T-helper 17 cell (primary cell): ENCODE measurements at places on chromosomes 2 and 18. TPM values are rescaled to one million over a fixed set of nuclear protein-coding genes. Genes with fewer than 3 reads are reported as not detected.

The TSGA10 gene
- 8.3 TPM for total RNA-seq

The ANKRD30B gene
- not detected for total RNA-seq

The AGXT gene
- total RNA-seq, result not detected

The PROKR1 gene
- total RNA-seq, result not detected

The PPP1R1C gene
- not detected for total RNA-seq

The NMUR1 gene
- 0.35 TPM for total RNA-seq

The FTCDNL1 gene
- 1.8 TPM for total RNA-seq

DNA sequence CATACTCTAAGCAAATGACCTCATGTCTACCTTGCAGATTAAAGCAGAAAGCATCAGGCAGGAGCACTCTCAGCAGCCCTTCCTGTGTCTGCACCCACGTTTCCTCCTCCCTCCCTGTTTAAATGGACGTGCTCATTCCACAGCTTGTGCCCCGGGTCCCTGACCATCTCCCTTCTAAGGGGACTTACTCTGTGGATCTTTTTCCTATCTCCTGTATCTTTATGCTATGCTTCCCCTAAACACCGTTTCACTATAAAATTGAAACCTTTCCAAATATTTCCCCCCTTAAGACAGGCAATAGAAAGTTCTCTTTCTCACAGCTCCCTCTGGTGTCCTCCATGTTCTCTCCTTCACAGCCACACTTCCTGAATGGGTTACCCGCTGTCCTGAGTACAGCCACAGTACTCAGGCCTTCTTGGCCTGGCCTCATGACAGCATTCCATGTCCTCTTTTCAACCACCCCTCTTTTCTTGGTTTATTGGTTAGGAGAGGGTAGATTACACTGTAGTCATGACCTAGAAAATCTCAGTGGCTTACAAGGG lies 41.1 kb downstream of the TMEM185B start:
- no peaks in the 10 kb centered on the region for H3K27me3 ChIP-seq
- H3K36me3 ChIP-seq, result peaks cover 5% of the 10 kb centered on the region
- H3K27ac ChIP-seq, result peak overlapping the region; percentile 66
- no peak for DNase-seq

DNA sequence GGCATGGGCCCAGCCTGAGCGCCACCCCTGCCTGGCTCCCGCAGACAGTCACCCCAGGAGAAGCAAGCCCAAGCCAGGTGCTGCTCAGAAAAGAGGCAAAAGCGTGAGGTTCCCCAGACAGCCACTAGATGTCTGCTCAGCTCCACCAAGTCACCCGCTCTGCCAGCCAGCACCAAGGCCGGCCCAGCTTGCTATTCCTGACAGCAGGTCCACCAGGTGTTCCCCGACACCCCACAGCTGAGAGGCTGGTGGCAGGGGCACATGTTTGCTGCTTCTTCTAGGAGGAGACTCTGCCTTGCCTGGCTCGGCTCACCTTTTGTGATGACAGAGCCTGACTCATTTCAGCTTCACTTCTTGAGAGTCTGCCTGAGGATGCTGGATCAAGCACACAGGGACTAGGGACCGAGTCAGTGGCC lies 206.7 kb downstream of the MGAT5 start:
- H3K27ac ChIP-seq, result peak overlapping the region; percentile 29
- H3K36me3 ChIP-seq, result peaks cover 2% of the 10 kb centered on the region
- DNase-seq, result no peak
- H3K4me3 ChIP-seq, result no peak overlapping the region
- peaks cover 4% of the 10 kb centered on the region for H3K4me1 ChIP-seq

GRCh38 chr2:132627536-132627935 lies 42.5 kb downstream of the LYPD1 start:
- H3K4me1 ChIP-seq, result no peaks in the 10 kb centered on the region
- no peak overlapping the region for H3K4me3 ChIP-seq
- H3K36me3 ChIP-seq, result no peaks in the 10 kb centered on the region

- no peaks in the 10 kb centered on the region for H3K27me3 ChIP-seq
- peaks cover 59% of the 10 kb centered on the region for H3K4me1 ChIP-seq
Measured at GRCh38 chr2:196290136-196290535, 118.8 kb upstream of the STK17B start.

GRCh38 chr2:317501-318424 lies 29.9 kb upstream of the ALKAL2 start:
- H3K36me3 ChIP-seq, result no peaks in the 10 kb centered on the region
- peak overlapping the region; percentile 61 for H3K27ac ChIP-seq
- DNase-seq, result no peak

- H3K27ac ChIP-seq, result no peak within 1 kb of the TSS
- H3K36me3 ChIP-seq, result peaks cover 7% of the 10 kb centered on the region
- H3K27me3 ChIP-seq, result peaks cover 36% of the 10 kb centered on the region
- no peak for DNase-seq
Measured at GRCh38 chr2:106885971-106886915, at the start of gene ST6GAL2. ST6GAL2 (minus strand) TSS chr2:106886167; CDS start chr2:106843977, 42,190 bp downstream.

- no peak overlapping the region for H3K27ac ChIP-seq
- no peak for DNase-seq
Measured at GRCh38 chr2:223619486-223620129, 17.4 kb upstream of the SCG2 start.

GRCh38 chr2:227325839-227326195 lies 766 bp downstream of the MFF start:
- H3K4me1 ChIP-seq, result peaks cover 20% of the 10 kb centered on the region
- H3K27me3 ChIP-seq, result no peaks in the 10 kb centered on the region
- H3K36me3 ChIP-seq, result no peaks in the 10 kb centered on the region
- no peak for DNase-seq
- H3K27ac ChIP-seq, result peak overlapping the region; percentile 91
- peak overlapping the region; percentile 96 for H3K4me3 ChIP-seq

DNA sequence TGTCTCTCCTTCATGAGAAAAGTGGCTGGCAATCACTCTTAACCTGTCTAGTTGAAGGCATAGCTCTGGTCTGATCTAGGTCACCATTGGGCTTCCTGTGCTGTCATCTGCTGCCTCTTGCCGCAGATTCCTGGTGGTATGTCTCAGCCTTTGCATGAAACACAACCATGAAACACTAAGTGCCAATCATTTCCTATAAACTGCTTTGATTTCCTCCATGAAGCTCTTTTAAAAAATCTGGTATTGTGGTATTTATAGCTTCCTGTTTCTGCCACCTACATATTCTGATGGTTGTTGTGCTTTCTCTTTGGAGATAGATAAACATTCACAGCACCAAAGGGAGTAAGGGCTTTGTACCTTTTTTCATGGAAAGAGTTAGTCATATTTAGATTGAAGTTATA lies 120.0 kb upstream of the EPC2 start:
- no peaks in the 10 kb centered on the region for H3K27me3 ChIP-seq
- peaks cover 3% of the 10 kb centered on the region for H3K36me3 ChIP-seq
- H3K4me3 ChIP-seq, result peak overlapping the region; percentile 81
- DNase-seq, result no peak
- peak overlapping the region; percentile 98 for H3K27ac ChIP-seq
- peaks cover 75% of the 10 kb centered on the region for H3K4me1 ChIP-seq

- no peak overlapping the region for H3K4me3 ChIP-seq
- DNase-seq, result no peak
- H3K36me3 ChIP-seq, result no peaks in the 10 kb centered on the region
- H3K4me1 ChIP-seq, result no peaks in the 10 kb centered on the region
Measured at GRCh38 chr18:55833543-55833942, 245.6 kb upstream of the TCF4 start.

GRCh38 chr2:37906131-37906530 lies 19.0 kb upstream of the RMDN2 start:
- DNase-seq, result no peak
- no peaks in the 10 kb centered on the region for H3K4me1 ChIP-seq
- peaks cover 19% of the 10 kb centered on the region for H3K27me3 ChIP-seq
- peaks cover 5% of the 10 kb centered on the region for H3K36me3 ChIP-seq

DNA sequence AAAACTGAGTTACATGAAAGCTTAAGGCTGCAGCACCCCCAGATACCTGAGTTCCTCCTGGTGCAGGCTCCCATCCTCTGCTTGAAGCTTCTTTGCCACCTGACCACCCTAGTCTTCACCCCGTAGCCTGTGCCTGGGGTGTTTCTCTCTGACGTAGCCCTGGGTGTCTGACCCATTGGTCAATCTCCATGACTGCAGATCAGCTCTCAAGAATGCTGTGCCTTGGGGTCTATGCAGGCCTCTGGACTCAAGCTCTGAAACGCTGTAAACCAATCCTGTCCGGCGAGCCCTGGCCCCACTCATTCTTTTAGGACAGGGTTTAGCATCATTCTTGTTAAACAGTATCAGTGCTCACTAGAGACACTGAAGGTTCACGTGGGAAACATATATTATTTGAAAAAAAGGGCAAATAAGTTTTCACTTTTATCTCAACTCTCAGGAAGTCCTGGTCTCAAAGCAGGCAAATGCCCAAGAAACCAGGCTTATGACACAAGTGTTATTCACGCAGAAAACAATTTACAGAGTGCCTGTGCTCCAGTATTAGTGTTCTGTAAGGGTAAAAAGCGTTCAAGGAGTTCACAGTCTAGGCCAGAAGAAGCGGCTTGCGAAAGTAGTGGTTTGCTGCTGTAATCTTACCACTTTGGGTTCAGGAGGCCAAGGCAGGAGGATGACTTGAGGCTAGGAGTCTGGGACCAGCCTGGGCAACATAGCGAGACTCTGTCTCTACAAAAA lies 22.8 kb upstream of the PPP4R1 start:
- H3K4me1 ChIP-seq, result no peaks in the 10 kb centered on the region
- no peak for DNase-seq
- no peaks in the 10 kb centered on the region for H3K36me3 ChIP-seq
- H3K27ac ChIP-seq, result no peak overlapping the region

GRCh38 chr2:29583104-29583503 lies 338.3 kb downstream of the ALK start:
- H3K27me3 ChIP-seq, result peaks cover 29% of the 10 kb centered on the region
- no peak overlapping the region for H3K4me3 ChIP-seq
- H3K36me3 ChIP-seq, result no peaks in the 10 kb centered on the region
- no peak overlapping the region for H3K27ac ChIP-seq

DNA sequence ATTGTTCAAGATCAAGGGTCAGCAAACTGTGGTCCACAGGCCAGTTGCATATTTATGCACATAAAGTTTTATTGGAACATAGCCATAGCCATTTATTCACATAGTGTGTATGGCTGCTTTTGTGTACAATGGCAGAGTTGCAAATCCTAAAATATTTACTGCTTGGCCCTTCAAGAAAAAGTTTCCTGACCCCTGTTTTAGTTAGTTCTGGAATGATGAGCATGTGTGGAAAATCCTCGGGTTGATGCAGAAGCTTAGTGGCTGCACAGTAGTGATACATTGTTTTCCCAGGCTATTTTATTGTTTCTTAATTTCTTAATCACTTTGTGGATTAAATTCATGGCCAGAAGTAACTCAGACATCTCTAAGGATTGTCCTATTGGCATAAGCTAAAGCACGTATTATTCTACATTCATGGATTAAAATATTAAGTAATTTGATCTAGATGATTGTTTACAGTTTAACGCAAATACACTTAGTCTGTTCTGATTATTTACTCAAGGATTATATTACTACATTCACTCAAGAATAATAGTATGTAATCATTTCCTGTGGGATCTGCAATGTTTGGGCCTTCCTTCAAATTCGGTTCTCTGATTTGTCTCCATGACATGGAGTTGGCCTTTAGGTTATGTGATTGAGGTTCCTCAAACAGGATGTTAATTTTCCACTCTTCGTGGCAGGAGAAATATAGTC lies 165.5 kb downstream of the TMEM247 start:
- H3K4me3 ChIP-seq, result no peak overlapping the region
- no peak overlapping the region for H3K27ac ChIP-seq
- DNase-seq, result no peak
- H3K36me3 ChIP-seq, result peaks cover 3% of the 10 kb centered on the region

- peaks cover 8% of the 10 kb centered on the region for H3K36me3 ChIP-seq
- peaks cover 70% of the 10 kb centered on the region for H3K27me3 ChIP-seq
- no peak overlapping the region for H3K27ac ChIP-seq
- no peak overlapping the region for H3K4me3 ChIP-seq
Measured at GRCh38 chr2:197793456-197793855, 8.3 kb upstream of the BOLL start.

DNA sequence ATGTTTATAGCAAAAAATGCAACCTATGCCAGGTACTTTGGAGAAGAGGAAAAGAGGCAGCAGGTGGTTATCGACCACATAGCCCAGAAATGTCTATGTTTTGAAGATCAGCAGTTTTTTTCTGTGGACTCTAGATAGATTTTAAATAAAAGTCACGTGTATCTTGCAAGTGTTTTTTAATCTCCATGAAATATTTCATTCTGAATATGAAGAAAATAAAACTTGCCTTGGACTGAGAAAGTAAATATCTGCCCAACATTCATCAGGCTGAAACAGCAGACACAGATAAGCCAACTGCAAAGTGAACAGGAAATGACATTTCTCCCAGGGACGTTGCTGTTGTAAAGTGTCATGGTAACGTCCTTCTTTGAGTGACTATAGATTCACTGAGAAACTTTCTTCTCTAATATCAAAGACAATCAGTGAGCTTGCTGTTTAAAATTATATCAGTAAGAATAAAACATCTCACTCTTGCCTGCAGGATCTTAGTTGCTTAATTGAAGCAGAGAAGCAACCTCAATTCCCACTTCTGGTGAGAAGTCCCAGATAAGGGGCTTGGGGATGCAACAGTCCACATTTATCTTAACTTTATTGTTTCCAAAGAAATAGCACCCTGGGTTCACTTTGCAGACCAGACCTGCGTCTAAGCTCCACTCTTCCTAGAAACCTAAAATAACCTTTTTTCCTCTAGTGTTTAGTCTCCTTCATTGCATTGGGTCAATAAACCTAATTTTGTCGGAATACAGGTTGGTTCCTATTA lies 6.3 kb downstream of the MYOM1 start:
- DNase-seq, result no peak
- peaks cover 3% of the 10 kb centered on the region for H3K36me3 ChIP-seq
- no peak overlapping the region for H3K4me3 ChIP-seq
- peaks cover 12% of the 10 kb centered on the region for H3K4me1 ChIP-seq
- H3K27ac ChIP-seq, result peak overlapping the region; percentile 71
- H3K27me3 ChIP-seq, result no peaks in the 10 kb centered on the region

GRCh38 chr2:135504811-135505210 lies 26.2 kb downstream of the ZRANB3 start:
- H3K36me3 ChIP-seq, result no peaks in the 10 kb centered on the region
- H3K4me1 ChIP-seq, result no peaks in the 10 kb centered on the region
- no peak overlapping the region for H3K27ac ChIP-seq
- no peak overlapping the region for H3K4me3 ChIP-seq

DNA sequence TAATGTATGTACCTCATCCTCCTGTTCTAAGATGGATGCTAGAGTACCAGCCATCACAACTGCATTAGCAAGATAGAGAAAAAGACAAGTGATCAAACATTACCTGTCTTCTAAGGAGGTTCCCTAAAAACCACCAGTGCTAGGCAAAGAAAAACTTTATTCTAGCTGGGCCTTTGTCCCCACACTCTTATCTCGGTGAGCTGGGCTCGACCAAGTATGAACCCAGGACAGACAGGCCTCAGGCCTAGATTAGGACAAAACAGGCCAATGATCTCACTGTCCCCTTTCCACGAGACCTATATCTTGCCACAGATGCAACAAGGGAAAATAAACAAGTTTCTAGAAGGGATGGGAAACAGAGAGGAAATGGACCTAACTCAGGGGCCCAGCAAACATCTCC lies 127.6 kb upstream of the PKDCC start:
- no peak overlapping the region for H3K27ac ChIP-seq
- no peak for DNase-seq
- H3K27me3 ChIP-seq, result peaks cover 6% of the 10 kb centered on the region
- H3K4me1 ChIP-seq, result peaks cover 2% of the 10 kb centered on the region

GRCh38 chr2:49837561-49838293 lies 683.4 kb upstream of the FSHR start:
- no peak for DNase-seq
- H3K27ac ChIP-seq, result no peak overlapping the region
- no peaks in the 10 kb centered on the region for H3K4me1 ChIP-seq
- no peak overlapping the region for H3K4me3 ChIP-seq
- H3K36me3 ChIP-seq, result no peaks in the 10 kb centered on the region
- no peaks in the 10 kb centered on the region for H3K27me3 ChIP-seq

GRCh38 chr2:25566694-25567093 lies 106.7 kb downstream of the DTNB start:
- H3K4me3 ChIP-seq, result peak overlapping the region; percentile 9
- DNase-seq, result no peak
- no peak overlapping the region for H3K27ac ChIP-seq
- no peaks in the 10 kb centered on the region for H3K27me3 ChIP-seq
